ENCODE measurements at places on chromosomes 5 and 9. TPM values are rescaled to one million over a fixed set of nuclear protein-coding genes. Genes with fewer than 3 reads are reported as not detected.

INSL6 gene
- total RNA-seq, result not detected

GABRB2 gene
- not detected for total RNA-seq

WASHC1 gene
- total RNA-seq, result 4.8 TPM

C5orf34 gene
- total RNA-seq, result 16.5 TPM

- no peak overlapping the region for H3K27ac ChIP-seq
- DNase-seq, result no peak
- no peaks in the 10 kb centered on the region for H3K27me3 ChIP-seq
- H3K4me3 ChIP-seq, result no peak overlapping the region
- peaks cover 9% of the 10 kb centered on the region for H3K4me1 ChIP-seq
These were observed 2.9 kb downstream of the RBM27 start for GRCh38 chr5:146206257-146206656.

DNA sequence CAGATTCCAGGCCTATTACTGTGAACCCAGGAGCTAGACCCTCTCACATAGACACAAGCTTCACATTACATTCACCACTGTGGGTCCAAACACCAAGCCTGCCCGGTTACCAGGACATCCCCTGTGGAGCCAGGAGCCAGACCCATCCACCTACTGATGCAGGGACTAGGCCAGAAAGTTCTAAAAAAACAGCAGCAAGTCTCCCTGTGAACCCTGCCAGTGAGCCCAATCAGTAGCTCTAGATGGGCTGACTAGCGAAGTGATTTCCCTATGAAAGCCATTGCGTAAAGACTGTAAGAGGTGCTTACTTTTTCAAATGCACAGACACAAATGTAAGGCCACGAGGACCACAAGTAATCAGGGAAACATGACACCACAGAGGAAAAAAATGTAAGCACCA, 352.3 kb downstream of the TMEM161B start:
- H3K27ac ChIP-seq, result no peak overlapping the region
- DNase-seq, result no peak
- H3K36me3 ChIP-seq, result no peaks in the 10 kb centered on the region
- H3K4me1 ChIP-seq, result no peaks in the 10 kb centered on the region

GRCh38 chr9:28051559-28052503, 478.6 kb upstream of the C9orf72 start:
- no peak overlapping the region for H3K4me3 ChIP-seq
- H3K27me3 ChIP-seq, result no peaks in the 10 kb centered on the region
- H3K4me1 ChIP-seq, result peaks cover 32% of the 10 kb centered on the region
- H3K27ac ChIP-seq, result peak overlapping the region; percentile 88
- H3K36me3 ChIP-seq, result no peaks in the 10 kb centered on the region

DNA sequence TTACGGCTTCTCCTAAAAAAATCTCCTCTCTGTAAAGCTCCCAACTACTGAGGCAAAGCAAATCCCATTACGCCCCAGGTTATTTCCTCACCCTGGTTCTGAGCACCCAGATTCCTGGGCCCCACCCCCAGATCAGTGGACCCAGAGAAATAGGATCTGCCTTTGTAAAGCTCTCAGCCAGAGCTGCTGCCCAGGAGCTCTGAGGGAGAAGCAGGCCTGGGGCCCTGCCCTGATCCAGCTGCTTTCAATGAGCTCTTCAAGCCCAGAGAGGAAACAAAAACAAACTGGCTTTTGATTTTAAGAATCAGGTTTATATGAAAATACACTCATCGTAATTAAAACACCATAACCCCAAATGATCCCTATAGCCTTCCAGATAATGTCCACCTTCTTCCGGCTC, 124.5 kb downstream of the C5orf15 start:
- H3K4me3 ChIP-seq, result no peak overlapping the region
- H3K27me3 ChIP-seq, result peaks cover 17% of the 10 kb centered on the region
- no peak overlapping the region for H3K27ac ChIP-seq
- no peaks in the 10 kb centered on the region for H3K4me1 ChIP-seq
- no peaks in the 10 kb centered on the region for H3K36me3 ChIP-seq
- no peak for DNase-seq

All from SJSA1 (cell line).